Stimulated activated CD4-positive, alpha-beta T cell treated with anti-CD3 and anti-CD28 coated beads, Interleukin-4, amount 100 ng/mL, for 48 hours (primary cell): ENCODE measurements at places on chromosomes 11 and 22.

DNA sequence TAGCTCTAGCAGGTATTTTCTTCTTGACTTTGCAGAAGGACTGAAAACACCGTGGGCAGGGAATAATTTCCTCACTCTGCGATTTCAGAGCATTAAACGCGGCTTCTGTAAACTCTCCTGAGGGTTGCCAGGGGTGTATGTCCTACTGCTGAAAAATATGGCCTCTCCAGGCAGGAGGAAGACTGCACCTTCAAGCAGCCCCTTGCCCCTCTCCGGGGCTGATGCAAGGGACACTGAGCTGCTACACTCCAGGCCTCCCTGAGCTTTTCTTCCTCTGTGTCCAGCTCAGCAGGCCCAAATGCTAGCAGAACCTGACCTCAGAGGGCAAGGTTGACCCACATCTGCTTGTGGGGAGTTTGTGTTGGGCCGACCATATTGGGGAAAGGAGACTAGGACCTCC lies 2.2 kb downstream of the CD6 start:
- DNase-seq, result no peak

DNA sequence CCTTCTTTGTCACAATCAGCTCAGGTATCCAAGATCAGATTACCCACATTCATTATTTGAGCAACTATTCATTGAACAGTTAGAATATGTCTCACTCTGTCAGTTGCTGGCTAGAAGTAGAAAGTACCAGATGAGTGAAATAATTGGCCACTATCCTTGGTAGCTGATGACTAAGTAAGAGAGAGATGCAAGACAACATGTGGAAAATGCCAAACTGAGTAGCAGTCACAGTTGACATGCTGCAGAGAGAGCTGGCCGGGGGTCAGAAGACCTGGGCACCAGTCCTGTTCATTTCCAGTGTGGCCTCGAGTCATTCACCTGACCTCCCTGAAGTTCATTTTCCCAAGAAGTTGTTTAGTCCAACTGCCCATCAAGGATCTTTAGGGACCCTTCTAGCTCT lies 22.5 kb upstream of the SMIM35 start:
- no peak for DNase-seq

DNA sequence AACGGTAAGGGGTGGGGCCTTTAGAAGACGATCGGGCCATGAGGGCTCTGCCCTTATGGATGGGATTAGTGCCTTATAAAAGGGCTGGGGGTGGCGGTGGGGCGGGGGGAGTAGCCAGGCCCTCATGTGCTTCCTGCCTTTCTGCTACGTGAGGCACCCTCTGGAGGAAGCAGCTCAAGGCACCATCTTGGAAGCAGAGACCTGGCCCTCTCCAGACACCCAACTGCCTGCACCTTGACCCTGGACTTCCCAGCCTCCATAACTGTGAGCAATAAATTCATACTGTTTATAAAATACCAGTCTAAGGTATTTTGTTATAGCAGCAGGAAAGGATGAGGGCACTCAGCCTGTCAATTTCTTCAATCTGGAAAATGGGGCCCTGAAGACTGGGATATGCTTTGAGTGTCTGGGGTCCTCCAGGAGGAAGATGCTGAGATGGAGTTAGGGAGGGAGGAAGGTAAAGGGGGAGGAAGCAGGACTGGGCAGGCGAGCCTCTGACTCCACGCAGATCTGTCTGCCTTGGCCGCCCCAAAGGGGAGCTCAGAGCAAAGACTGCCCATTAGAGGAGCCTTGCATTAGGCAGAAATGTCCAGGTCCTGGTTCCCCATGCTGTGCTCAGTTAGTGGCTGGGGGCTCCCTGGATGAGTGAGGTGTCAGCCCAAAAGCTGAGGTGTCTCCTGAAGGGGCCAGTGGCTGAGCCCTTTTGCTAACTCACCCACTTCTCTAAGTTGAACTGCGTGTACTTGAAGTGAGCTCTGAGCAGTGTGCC lies 5.3 kb downstream of the CABP2 start:
- no peak for DNase-seq

GRCh38 chr11:124405581-124405980 lies 6.8 kb upstream of the OR8B3 start:
- no peak for DNase-seq

GRCh38 chr11:102552020-102552419 lies 21.5 kb upstream of the MMP7 start:
- DNase-seq, result no peak

DNA sequence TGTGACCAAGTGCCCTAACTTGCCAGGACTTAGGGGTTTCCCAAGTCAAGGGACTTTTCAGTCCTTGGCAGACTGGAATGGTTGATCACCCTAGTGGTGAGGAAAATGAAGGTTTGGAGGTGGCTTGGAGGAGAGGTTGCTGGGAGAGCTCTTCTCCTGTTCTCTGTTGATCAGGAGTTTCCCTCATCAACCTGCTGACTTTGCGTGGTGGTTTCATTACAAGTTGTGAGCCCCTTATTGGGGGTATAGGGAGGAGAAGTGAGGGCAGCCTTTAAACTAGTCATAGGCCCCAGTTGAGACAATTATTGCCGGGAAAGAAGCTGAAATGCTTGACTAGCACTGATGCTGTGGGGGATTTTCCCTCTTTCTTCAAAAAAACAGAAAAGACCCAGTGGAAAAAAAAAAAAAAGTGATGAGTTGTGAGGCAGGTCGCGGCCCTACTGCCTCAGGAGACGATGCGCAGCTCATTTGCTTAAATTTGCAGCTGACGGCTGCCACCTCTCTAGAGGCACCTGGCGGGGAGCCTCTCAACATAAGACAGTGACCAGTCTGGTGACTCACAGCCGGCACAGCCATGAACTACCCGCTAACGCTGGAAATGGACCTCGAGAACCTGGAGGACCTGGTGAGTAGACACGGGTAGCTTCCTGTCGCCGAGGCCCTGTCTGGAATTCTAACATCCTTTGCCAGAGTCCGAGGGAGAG lies at the start of gene CXCR5:
TSS of gene CXCR5 (plus strand) at position 525 of the 704 bp plus-strand sequence. CDS start at position 575, 50 bp downstream.
- DNase-seq, result peak; percentile 45

DNA sequence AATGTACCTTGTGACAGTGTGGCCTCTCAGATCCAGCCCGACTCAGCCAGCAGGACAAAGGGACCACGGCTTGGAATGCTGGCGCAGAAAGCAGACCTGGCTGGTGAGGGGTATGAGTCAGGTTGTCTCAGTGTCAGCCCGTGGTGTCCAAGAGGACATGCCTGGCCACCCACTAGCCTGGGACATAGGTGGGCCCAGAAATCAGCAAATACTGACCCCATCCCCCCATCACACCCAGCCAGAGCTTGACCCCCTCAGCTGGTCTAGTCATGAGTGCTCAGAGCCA lies 4.5 kb downstream of the BANF1 start:
- DNase-seq, result no peak

DNA sequence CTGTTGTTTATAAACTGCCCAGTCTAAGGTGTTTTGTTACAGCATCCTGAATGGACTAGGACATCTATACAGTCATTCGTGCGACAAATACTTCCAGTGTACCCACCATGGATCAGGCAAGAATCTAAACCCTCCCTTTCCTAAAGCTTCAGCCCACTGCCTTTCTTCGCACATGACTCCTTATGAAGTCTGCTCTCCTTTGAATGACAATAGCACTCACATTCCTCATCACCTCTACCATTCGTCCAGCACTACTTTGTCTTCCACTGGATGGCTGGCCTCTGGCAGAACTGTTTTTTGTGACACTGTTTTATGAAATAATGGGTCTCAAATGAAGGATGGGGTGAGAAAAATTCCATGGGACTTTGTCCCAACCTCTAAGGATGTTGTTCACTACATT lies 89.8 kb upstream of the LIN7C start:
- no peak for DNase-seq

GRCh38 chr11:19164881-19165280 lies 36.9 kb downstream of the CSRP3 start:
- DNase-seq, result no peak

GRCh38 chr11:32266601-32267000 lies 168.7 kb downstream of the WT1 start:
- no peak for DNase-seq
